ENCODE measurements at places on chromosomes 16 and 17.
A peak's percentile ranks its signal among the peaks of the same experiment; 100 is the strongest.

DNA sequence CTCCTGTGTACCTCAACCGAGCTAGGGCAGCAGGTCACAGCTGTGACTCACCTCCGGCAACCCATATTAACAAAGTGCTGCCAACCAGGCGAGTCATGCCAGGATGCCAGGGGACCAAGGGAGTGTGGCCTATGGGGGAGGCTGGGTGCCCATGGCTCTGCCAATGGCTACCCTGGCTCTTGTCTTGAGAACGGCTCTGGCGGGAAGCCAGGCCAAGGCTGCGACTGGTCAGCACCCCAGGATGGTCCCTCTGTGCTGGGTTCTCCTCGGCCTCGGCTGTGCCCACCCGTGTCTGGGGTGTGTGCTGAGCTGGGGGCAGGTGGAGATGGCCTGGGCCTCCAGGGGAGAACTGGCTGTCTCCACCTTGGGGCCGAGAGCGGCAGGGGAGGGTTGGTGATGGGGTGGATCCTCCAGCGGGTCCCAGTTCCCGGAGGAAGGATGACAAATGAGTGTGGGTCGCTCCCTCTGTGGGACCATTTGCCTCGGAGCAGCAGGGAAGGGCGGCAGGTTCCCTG, 75.8 kb downstream of the MRC2 start:
- no peak for DNase-seq

DNA sequence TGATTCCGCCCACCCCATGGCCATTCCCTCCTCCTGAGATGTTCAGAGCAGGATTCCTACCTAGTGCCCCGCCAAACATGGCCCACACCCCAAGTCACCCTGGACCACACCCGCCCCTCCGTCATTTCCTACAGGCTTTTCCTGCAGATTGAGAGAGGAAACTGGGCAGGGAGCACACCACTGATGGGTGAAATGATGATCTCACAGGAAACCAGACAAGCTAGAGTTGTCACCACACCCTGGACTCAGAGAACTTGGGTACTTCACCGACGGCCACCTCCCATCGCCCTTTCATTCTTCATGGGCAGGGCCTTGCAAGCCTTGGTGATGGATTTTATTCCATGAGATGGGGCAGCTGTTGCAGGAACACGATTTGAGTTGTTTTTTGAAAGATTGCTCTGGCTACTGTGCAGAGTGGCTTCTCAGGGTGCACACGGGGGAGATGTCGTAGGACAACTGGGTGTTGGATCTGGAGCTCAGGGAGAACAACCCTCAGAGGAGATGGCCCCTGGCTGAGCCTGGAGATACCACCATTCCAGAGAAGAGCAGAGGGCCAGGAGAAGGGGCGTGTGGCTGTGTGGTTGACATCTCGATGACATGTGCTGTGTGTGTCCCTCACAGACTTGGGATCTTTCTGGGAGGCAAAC, 7.4 kb upstream of the B9D1 start:
- DNase-seq, result no peak

DNA sequence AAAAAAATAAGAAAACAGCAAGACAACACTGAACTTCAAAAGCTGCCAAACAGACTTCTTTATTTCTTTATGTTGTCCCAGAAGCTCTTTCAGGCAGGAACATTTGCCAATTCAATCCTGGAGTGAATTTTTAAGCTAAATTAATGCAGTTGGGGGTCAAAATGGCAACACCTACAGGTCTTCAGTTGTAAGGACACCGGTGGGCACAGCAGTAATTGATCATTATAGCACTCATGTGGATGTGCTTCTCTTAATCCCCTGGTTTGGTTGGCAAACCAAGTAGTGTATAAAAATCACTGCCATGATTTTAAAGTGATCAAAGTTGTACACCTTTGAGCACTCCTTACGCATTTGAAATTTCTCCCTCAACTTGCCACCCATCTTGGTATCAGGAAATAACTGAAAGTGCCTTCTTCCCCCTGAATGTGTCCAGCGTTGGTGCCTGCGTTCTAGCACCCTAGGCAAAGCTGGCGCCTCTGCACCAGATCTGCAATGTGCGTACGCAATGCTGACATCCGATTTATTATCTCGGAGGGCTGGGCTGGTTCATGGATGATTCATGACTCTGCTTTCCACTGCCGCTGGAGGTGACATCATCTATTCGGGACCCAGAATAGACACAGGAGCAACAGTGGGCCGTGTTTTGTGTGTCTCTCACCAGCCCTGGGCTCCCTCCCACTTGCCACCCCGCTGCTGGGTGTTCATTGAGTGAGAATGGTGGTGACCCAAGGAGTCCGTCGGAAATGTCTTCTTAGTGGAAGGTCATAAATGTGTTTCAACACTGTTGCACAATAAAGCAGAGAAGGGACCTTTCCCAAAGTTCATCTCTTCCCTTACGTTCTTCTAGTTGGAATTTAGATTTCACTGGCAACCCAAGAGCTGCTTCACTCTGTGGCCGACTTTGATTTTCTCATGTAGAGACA, 203.4 kb downstream of the CCDC182 start:
- DNase-seq, result peak; percentile 63

GRCh38 chr16:25060920-25061319, 45.8 kb upstream of the ARHGAP17 start:
- DNase-seq, result no peak

DNA sequence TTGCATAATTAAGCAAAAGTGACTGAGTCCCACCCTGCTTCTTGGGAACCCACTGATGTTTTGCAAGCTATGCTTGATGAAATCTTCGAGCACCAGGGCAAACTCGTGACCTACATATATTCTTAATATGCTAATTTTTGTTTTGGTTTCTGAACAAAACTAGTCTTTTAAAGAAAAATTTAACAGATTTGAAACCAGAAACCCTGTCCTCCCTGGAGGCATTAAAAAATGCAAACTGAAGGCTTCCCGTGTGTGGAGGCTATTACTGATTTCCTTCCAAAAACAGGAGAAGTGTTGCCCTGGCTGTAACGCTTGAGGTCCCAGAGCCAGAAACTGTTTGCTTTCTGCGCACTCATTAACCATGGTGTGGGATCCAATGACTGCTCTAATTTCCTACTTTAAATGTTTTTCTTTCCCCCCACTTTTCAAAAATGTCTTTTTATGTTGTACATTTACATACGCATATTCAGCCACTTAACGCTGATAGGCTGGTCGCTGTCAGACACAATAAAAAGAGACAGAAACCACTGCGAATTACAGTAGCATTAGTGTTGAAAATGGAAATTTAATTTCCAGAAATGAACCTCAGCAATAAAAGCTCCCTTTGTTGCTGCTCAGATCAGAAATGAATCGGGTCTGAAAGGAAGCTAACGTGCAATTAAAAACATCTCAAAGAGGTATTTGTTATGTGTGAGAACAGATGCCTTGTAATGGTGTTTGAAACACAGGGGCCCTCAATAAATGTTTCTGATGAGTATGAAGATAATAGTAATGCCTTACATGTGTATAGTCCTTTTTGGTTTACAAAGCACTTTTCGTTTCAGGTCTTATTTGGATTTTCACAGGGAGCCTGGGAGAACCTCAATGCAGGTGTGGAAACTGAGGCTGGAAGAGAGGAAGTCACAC, 39.9 kb upstream of the IRX6 start:
- DNase-seq, result no peak

- DNase-seq, result no peak
Observed at GRCh38 chr17:21131137-21131536, 4.4 kb downstream of the DHRS7B start.

- peak; percentile 53 for DNase-seq
Observed at GRCh38 chr16:70788668-70789594, 12.0 kb downstream of the VAC14 start.

- no peak for DNase-seq
Observed at GRCh38 chr17:6556121-6557039, at the start of gene PITPNM3. Gene PITPNM3, minus strand, starts transcription at chr17:6556555. Its CDS starts 149 bp downstream, at chr17:6556406.

DNA sequence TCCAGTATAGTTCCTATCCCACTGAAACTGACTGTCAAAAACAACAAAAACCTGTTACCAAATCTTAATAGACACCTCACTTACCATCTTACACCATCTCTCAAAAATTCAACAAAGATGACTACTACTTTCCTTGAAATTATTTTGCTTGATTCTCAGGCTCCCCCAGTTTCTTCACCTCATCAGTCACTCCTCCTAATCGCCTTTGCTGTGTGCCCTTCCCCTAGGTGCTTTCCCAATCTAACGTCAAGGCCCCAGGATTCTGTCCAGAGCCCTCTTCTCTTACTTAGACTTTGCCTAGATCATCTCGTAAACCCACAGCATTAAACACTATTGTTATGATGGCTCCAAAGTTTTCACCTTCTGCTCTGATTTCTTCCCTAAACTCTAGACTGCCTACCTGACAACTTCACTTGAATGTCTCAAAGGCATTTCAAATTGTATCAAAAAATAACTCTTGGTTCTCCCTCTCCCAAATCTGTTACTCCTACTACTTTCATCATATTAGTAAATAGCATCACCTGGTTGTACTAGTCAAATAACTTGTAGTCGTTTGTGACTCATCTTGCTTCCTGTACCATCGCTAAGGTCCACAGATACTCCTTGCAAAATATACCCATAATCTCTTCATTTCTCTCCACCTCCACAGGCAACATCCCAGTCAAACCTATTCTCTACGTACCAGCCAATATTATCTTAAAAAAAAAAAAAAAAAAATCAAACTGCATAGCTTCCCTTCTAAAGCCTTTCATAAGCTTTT, 18.0 kb downstream of the C16orf87 start:
- DNase-seq, result no peak

DNA sequence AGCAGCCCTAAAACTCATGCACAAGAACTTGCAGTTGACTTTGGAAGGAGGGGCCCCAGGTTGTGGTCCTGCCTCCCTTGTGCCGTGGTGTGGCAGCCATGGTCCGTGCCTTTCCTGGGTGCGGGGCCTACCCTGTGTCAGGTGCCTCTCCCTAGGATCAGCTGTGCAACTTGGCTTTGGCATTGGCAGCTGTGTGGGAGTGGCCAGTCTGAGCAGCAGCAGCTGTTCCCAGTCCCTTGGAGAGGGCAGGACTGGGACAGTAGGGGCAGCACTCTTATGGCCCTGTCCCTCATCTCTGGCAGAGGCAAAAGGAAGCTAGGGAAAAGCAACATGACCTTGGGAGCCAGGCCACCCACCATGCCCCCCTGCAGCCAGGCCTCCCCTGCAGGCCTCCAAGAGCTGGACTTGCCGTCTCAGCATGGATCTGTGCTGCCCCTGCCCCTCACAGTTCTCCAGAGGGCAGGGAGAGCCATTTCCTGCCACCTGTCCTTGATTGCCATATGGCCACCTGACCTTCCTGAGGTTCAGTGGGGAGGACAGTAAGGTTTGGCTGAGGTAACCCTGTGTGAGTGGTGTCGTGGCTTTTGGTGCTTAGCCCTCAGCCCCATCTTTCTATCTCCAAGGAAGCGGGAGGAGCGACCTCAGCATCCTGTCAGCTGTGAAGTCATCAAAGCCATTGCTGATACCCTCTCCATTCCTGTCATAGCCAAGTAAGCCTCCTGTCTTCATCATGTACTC, 15.5 kb upstream of the NFATC3 start:
- no peak for DNase-seq

DNA sequence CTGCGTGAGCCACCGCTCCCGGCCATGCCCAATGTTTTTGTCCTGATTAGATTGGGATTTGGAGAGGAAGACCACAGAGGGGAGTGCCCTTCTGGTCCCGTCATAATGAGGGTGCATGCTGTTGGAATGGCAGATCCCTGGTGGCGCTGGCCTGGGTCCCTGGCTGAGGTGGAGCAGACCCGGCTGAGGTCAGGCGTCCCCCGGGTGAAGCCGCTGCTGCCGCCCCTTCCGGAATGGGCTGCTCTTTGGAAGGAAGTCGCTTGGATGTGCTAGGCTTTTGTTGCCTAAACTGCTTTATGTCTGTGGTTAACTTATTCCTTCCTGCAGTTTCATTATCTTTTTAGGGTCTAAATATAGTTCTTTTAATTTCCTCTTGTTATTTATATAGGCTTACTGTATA, 120.3 kb upstream of the CHMP6 start:
- DNase-seq, result no peak

GRCh38 chr16:13931845-13932244, 11.9 kb downstream of the ERCC4 start:
- DNase-seq, result no peak

GRCh38 chr16:8295513-8296237, 294.6 kb downstream of the TMEM114 start:
- no peak for DNase-seq

DNA sequence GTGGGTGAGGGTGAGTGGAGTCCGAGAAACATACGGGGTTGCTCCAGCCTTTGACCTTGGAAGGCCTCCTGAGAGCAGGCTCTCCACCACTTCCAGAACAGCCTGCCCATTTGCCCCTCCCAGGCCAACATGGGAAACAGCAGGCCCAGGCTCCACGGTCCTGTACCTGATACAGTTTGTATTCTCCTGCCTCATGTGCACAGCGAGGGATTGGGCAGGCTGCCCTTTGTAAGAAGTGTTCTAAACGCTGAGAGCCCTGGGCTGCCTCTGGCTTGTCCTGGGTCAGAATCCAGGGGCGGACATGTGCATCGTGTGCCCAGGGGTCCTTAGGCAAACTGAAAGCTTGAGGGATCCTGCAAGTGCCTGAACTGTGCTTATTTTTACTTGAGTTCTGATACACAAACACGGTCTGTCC, 3.4 kb upstream of the CBX2 start:
- no peak for DNase-seq

DNA sequence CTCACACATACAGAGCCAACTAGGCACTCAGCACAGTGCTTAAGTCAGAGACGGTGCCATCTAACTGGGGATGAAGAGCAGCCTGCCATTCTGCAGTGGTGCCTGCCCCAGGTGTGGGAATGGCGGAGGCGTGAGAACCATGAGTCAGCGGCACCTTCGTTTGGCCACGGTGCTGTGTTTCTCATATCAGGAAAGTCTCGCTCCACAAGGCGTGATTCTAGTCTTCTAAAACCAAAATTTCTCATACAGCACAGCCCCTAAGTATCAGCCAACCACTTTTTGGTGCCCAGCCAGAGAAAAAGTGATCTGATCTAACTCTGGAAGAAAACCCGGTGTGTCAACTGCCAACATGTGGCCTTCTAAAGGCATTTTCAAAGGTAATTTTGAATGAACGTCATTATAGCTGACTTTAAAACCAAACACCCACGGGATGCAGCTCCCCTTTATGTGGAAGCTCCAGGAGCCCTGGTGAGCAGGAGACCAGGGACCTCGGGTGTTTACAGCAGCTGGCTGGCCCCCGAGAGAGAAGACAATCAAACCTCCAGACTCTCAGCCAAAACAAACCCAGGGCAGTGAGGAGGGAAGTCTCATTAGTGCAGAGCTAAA, 54.6 kb downstream of the ABCC12 start:
- no peak for DNase-seq

DNA sequence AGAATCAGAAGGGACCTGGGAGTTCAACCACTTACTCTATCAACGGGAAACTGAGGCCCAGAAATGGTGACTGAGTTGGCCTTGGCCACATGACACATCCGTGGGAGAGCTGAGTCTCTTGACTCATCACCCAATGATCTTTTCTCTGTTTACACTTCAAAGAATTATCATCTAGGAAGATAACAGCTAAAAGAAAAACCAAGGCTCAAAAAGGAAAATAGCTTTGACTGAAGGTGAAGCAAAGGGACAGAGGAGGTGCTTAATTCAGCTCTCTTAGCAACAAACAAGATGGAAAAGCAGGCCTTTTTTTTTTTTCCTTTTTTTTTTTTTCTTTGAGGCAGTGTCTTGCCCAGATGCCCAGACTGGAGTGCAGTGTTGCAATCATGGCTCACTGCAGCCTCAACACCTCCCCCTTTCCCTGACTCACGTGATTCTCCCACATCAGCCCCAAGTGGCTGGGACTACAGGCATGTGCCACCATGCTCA, 16.7 kb downstream of the ERCC4 start:
- DNase-seq, result peak; percentile 15
